ENCODE measurements at places on chromosomes 5 and 9.

GRCh38 chr5:154648706-154649105, 106.5 kb upstream of the LARP1 start:
- no peak for DNase-seq

DNA sequence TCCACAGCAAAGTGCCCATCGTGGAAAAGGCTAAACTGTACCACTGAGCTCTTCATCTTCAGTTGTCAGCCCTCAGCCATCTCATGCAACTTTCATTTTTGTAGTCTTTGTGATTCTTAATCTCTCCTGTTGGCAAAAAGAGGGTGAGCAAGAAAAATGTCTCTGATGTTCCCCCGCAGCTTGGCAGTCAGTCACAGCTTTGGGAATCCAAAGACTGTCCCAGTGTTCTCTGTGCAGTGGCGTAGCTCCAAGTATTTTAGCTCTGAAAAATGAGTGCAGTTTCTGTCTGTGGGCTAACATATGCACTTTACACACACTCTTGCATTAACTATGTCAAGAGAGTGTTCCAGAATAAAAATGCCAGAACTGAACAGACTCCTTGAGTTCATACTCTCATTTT, 372.2 kb downstream of the TMEM232 start:
- DNase-seq = peak; percentile 65

GRCh38 chr5:67831048-67831447, 384.5 kb upstream of the PIK3R1 start:
- no peak for DNase-seq

GRCh38 chr9:33167972-33168461, 881 bp upstream of the B4GALT1 start:
- DNase-seq = no peak

- DNase-seq = no peak
These were observed 218.9 kb downstream of the NXNL2 start for GRCh38 chr9:88753691-88754367.

DNA sequence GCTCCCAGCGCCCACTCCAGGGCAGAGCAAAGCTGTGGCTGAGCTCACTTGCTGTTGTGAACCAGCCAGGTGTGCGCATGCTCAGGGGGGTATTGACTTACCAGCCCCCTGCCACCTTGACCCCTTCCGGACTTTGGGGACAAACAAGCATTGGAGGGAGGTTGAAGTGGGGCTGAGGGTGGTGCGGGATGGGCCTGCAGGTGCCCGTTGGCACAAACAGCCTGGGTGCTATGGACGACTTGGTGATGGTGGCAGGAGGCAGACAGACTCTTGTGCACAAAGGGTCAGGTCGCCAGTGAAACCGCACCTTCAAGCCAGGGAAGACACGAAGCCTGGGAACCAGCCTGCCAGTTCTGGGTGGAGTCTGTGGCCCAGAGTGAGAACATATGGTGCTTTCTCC, 858.5 kb upstream of the PTPRD start:
- DNase-seq = no peak

- no peak for DNase-seq
These were observed 72.0 kb upstream of the CTSL start for GRCh38 chr9:87653941-87654340.

GRCh38 chr5:14659821-14660607, 4.5 kb upstream of the OTULIN start:
- peak; percentile 37 for DNase-seq

- no peak for DNase-seq
These were observed 219.6 kb upstream of the RORB start for GRCh38 chr9:74277532-74277931.

DNA sequence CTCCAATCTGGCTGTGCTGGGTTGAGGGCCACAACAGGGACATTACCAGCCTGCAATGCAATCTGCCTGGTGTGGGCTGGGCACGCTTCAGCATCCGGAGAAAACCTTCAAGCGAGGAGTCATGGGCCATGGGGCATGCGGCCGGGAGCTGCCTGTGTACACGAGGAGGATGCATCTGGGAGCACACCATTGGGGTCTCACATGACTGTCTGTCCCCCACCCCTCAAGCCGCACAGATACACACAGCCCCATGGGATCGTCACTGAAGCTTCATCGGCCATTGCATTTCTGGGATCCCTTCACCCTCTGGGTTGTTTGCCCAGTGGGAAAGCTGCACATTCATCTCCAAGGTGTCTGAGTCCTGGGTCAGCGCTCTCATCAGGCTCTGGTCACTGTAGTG, 9.9 kb downstream of the LCN1 start:
- no peak for DNase-seq

DNA sequence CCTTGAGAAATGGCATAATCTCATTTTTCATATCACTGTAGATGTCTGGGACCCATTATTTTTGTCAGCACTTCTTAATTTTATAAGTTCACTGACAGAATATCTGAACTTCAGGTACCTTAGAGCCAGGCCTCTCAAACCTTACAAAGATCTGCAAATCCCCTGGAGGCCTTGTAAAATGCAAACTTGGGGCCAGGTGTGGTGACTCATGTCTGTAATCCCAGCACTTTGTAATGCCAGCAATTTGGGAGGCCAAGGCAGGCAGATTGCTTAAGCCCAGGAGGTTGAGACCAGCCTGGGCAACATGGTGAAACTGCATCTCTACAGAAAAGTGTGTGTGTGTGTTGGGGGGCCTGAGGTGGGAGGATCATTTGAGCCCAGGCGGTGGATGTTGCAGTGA, 30.8 kb downstream of the RASGRF2 start:
- no peak for DNase-seq

GRCh38 chr5:144318460-144318859, 147.8 kb downstream of the KCTD16 start:
- no peak for DNase-seq

DNA sequence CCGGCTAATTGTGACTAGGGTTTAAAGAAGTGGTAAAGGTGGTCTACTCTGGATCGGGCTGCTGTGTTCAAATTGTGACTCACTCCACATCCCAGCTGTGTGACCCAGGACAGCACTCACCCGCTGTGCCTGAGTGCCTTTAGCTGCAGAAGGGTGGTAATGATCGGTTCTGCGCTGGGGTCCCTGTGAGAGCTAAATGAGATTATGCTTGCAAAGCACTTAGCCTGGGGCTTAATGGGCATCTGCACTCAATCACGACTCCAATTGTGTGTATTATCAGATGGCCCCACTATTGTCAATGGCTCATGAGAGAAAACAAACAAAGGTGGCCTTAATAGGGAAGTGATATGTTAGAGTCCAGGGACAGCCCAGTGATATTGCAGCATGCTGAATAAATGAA, 25.1 kb upstream of the TBC1D2 start:
- no peak for DNase-seq

GRCh38 chr5:133788121-133788520, 175.8 kb upstream of the FSTL4 start:
- DNase-seq = no peak

DNA sequence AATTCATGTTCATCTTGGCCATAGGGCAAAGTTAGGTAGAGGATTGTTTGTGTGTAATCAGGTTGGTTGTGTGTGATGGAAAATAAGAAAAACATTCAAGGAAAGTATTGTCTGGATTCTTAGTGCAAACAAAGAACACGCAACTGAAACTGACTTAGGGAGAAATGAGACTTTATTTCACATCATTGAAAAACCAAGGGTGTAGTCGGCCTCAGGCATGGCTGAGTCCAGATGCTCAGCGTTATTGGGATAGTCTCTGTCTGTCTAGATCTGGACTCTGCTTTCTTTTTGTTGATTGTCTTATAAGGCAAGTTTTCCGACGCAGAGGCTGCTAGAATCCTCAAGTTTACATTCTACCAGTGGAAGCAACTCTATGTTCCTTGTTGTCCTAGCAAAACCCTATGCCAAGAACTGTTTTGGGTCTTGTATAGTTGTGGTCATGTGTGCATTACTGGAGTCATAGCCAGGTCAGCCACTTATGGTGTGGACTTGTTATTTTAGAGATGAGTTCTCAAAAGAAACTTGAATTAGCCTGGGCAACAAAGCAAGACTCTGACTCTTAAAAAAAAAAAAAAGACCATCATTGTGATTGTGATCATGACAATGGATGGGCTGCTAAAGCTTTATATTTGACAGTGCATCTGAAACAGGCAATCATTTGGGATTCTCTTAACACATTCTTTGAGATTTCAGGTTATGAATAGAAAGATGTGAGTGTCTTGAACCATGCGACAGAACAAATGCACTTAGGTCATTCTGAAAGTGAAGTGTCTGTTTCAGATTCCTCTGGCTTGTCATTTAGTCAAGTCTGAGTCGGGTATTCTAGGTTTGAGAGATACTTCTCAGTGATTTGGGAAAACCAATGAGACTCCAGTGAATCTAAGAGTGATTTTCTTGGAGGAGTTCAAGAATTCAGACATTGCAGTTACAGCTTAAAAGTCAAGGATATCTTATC, 82.6 kb downstream of the DOCK2 start:
- DNase-seq = no peak

GRCh38 chr9:131734165-131734610, 5.7 kb downstream of the RAPGEF1 start:
- DNase-seq = peak; percentile 73

DNA sequence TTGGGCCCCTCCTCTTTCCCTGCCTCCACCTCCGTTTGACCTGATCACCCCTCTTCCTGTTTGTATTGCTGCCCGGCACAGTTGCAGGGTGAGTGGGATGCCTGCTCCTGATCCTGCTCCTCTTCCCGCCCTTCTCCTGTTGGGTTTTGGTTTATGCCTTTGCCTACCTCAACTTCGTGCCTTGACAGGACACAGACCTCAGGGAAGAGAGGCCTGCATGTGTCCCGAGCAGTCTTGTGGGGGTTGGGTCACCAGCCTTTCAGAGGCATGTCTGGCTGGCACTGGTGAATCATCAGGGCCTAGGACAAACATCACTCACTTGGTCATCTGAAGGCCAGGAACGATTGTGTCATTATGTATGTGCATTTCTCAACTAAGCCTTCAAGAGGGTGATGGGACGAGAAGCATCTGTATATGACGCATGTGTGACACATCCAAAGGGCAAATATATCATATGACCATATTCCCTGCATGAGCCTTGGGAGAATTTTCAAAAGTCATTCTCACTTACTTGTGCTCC, 56.9 kb downstream of the NPR3 start:
- DNase-seq = peak; percentile 99

- DNase-seq = peak; percentile 51
These were observed 218.3 kb upstream of the GLRA1 start for GRCh38 chr5:152142840-152143469.

GRCh38 chr5:87949676-87950631, 318.7 kb downstream of the TMEM161B start:
- DNase-seq = no peak

DNA sequence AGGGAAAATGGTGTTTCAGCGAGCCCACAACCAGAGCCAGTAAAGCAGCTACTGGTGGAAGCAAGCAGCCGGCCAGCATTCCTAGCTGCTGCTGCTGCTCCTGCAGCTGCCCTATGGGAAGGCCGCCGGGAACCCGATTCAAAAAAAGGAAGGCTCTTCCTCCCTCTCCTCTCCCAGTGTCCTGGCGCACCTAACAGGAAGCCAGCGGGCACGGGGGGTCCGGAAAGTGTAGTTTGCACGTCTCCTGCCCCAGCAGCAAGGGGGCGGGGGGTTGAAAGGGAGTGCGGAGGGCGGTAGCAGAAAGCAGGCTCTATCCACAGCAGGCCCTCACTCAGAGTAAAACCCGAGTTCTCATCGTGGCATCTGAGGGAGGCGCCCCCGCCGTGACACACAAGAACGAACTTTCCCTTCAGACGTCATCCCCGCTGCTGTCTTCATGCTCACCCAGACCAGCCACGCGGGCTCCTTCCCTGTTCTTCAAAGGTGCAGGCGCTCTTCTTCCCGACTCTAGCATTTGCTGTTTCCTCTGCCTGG, 16.5 kb downstream of the GRXCR2 start:
- peak; percentile 57 for DNase-seq

- DNase-seq = no peak
These were observed 47.8 kb downstream of the PRLR start for GRCh38 chr5:35182486-35182885.

GRCh38 chr5:56056875-56057274, 62.1 kb upstream of the IL6ST start:
- no peak for DNase-seq

DNA sequence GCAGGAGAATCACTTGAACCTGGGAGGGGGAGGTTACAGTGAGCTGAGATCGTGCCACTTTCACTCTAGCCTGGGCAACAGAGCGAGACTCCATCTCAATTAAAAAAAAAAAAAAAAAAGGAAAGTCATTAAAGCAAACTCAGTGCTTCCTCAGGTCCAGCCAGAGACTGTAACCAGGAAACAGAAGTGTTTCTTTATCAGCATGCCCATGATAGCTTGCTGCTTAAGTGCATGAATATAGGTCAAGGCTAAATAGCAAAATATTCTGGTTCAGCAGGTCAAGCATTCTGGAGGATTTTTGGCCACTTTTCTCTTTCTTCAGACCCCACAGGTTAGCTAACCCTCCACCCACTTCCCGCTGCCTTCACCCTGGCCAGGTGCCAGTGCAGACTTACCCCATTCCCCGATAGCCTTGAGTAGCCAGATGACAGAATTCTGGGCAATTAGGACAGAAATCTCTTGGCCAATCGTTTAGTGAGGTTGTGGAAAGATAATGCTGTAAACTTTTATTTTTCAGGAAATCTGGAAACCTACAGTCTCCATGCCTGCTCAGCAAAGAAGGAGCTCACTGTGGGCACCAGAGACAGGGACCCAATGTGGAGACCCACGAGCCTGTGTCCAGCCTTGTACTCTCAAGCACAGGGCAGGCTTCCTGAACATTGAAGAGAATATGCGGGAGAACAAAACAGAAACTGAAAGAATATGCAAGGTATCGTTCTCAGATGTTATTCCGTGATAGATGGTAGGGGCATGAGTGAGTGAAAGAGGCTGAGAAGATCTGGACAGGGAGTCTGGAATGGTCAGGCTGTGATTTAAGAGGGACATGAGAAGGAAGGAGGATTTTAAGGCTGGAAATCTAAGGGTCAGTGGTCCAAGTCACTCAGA, 4.2 kb upstream of the UGT3A2 start:
- no peak for DNase-seq

Measured in fibroblast of skin of back (primary cell).